ENCODE measurements at places on chromosomes 1 and 21.
A peak's percentile ranks its signal among the peaks of the same experiment; 100 is the strongest.

DNA sequence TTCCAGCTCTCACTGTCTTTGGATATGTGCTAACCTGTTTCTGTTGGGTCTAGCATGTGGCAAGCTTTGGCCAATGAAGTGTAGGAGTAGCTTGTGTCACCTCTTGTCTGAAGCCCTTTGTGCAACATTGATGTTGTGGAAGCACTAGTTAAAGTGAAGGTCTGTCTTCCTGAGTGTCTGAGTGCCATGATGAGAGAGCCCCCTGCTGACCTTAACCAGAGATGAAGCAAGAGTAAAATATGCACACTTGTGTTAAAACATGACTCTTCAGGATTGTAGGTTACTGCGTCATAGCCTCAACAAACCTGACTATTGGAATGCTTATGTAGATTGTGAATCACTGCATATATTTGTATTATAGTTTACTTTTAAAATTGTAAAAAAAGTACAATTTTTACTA, 103.7 kb downstream of the NCAM2 start:
- DNase-seq = peak; percentile 71

GRCh38 chr21:29034678-29035077, 10.2 kb downstream of the USP16 start:
- no peak for DNase-seq

DNA sequence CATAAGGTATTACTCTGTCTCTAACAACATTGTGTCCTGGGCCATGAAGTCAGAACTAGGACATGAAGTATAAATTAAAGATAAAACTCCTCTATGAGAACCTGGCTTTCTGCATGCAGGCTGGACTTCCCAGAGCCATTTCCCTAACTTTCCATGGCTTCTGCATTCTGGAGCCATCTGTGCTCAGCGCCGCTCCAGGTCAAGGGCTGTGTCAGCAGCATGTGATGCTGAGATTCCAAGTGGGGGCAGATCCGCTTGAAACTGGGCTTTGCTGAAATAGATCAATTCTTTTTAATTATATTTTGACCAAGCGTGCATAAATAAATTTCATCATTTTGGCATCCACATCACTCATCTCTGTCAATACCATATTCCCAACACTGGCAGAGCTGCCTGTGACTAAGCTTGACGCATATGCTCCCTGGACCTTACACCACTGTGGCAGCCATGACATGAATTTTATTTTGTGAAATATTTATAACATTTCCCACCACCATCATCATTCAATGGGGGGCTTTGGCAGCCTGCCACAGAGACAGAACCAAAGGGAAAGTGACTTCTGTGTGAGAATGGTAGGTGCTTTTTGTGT, 110.4 kb upstream of the KCNK1 start:
- DNase-seq = no peak

- no peak for DNase-seq
These were observed 36.7 kb downstream of the FH start for GRCh38 chr1:241482761-241483250.

DNA sequence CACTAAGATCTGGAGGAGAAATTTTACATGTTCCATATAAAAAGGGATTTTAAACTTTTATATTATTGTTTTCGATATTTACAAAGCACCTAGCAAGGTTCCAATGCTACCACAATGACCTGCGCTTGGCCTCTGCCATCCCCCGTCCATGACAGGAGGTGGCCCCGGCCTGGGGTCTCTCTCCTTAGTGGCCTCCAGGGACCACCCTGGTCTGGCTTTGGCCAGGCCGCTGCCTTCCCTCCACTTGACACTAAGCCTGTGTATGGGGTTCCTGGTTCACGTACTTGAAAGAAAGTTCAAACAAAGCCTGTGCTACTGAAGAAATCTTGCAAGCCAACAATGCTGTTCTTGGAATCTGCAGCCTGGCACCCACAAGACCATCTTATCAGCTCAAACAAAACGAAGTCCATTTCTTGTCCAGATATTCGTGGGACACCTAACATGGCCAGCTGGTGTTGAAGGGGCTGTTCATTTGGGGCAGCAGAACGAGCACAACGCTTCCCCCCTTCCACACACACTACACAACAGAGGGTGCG, 12.8 kb downstream of the PRDM15 start:
- DNase-seq = no peak

DNA sequence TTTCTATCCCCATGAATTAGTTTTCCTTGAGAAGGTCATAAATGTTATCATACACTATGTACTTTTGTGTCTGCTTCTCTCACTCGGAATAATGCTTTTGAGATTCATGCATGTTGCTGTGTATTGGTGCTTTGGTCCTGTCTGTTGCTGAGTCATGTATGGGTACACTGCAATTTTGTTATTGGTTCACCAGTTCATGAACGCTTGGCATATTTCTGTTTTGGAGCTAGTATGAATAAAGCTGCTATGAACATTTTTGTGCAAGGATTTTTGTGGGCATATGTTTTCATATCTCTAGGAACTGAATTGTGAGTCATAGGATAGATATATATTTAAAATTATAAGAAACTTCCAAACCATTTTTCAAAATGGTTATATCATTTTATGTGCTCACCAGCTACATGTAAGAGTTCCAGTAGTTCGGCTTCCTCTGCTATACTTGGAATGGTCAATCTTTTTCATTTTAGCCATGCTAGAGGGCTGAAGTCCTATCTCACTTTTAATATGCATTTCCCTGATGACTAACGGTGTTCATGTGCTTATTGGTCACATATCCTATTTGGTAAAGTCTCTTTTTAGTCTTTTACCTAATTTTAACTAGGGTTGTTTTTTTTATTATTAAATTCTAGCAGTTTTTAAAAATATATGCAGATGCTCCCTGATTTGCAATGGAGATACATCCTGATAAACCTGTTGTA, 38.2 kb downstream of the ETS2 start:
- peak; percentile 87 for DNase-seq

DNA sequence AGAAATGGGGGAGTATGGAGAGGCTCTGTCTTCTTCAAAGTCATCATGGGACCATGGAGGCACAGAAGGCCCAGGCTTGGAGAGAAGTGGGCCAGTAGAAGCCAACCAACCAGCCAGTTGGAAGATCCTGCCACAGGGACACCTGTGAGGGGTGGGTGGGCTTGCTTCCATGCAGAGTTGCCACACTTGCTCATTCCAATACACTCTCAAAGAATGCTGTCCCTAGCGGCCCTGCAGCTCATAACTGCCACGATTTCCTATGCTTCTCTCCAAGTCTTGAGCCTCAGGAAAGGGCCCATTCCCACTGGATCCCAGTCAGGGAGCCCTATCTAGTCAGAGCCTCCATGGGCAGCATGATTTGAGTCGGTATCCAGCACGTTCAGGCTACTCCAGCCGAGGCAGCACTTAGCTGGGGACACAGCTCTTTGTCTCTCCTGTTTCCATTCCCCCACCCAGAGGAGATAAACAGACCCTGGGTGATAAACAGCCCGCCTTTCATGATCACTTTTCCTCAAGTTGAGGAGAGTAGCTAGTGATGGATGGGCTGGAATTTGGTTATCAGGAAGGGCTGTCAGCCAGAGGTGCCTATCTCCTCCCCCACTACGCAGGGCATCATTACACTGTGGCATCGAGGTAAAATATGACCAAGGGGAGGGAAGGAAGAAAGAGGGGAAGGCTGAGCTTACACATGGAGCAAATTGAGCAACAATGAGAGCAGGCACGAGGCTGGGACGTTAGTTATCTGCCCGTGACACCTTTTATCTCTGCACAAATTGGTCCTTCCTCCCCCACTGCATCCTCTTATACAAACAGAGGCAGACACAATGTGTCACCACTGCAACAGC, 64.6 kb downstream of the ERI3 start:
- peak; percentile 57 for DNase-seq

DNA sequence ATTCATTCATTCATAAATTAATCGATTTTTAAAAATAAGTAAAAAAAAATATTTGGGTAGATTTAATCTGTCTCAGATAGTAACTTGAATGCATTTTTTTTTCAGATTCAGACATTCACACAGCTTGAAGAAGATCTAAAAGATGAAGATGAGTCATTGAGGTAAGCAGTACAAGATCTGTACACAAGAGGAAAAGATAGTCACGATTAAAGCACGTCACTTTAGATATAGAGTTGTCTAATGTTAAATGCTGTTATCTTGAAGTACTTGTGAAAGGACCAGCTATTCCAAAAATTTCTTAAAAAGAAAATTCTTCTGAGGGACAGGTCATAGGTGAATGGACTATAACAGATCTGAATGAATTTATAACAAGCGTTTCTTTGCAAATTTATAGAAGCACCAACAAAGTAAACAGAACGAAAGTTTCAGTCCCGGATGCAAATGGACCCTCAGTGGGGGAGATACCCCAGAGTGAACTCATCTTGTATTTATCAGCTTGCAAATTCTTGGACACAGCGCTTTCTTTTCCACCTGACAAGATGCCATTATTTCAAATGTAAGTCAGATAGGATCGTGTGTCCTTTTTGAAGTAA, 31.2 kb upstream of the MORC3 start:
- peak; percentile 67 for DNase-seq

- no peak for DNase-seq
These were observed 10.7 kb upstream of the GPR153 start for GRCh38 chr1:6271554-6271953.
